ENCODE measurements at places on chromosomes 13 and 19.

DNA sequence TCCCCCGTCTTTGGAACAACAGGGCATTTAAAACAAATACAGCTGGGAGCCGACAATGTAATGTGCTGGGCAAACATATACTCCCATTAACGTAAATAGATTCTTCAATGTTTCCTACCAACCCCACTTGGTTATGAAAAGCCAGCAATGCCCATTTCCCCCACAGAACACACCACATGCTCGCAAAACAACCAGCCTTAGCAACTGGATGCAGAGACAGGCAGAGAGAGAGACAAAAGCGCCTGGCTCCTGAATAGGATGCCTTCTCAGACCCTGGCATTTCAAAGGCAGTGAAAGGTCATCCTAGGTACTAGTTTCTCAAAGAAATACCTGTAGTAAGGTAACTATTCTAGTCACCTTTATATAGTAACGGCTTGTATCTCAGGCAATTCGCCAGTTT, 462.9 kb downstream of the ITGBL1 start:
- DNase-seq: no peak

GRCh38 chr19:35077411-35078223, 36.1 kb downstream of the HPN start:
- DNase-seq: no peak

- peak; percentile 12 for DNase-seq
Observed at GRCh38 chr19:46787331-46788261, 798 bp downstream of the SLC1A5 start.

DNA sequence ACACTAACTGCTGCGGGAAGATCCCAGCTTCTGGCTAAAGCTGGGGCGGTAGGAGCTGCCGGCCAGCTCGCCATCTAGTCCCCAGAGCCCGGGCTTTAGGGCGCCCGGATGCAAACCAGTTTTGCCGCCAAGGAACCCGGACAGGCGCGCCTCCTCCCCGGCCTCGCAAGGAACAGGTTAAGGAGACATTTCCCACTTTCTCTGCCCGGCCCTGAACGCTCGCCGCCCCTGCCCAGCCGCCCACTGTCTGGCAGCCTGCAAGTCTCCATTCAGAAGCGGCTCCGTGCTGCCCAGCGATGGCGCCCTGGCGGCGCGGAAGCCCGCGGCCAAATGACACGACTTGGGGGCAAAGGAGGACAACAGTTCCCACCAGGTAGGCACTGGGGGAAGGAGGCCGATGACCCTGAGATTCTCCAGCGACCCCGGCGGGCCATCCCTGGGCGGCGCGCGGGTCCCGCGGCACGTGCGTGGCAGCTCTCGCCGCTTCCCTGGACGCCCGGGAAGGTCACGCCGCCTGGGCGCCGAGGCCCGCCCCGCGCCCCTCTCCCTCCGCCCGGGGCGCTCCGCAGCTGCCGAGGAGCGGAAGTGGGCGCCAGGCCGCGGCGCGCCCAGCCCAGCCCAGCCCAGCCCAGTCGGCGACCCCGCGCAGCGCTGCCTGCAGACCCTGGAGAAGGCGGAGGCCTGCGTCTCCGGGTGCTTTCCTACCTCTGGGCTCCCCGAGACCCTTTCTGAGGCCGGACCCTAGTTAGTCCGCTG, 42.2 kb upstream of the HNRNPA1L2 start:
- no peak for DNase-seq

- peak; percentile 52 for DNase-seq
Observed at GRCh38 chr19:17872251-17873001, 681 bp downstream of the SLC5A5 start.

DNA sequence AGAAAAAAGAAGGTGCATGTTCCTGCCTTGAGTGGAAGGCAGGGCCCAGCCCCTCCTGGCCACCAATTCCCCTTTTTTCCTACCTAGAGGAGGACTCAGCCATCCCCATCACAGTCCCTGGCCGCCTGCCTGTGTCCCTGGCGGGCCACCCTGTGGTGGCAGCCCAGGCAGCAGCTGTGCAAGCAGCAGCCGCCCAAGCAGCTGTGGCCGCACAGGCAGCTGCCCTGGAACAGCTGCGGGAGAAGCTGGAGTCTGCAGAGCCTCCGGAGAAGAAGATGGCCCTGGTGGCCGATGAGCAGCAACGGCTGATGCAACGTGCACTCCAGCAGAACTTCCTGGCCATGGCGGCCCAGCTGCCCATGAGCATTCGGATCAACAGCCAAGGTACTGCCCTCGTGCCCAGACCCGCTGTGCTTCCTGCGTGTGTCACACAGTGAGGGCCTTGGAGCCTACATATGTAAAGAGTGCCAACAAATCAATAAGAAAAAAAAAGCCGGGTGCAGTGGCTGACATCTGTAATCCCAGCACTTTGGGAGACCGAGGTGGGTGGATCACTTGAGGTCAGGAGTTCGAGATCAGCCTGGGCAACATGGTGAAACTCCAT, 17.6 kb upstream of the WDR18 start:
- DNase-seq: no peak

DNA sequence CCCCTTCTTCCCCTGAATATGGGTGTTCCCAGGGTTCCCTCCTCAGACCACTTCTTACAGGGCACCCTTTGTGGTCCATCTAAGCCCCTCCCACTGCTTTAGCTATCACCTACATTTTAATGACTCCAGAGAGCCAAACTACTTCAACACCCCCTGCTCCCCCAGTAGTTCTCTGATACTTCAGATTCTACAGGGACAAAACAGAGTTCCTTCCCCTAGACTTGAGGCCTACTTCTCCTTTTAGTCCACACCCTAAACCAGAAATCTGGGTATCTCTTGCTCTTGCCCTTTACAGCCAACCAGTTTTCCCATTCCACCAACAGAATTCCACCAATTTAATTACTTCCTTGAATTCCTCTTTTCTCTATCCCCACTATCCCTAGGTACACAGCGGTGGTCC, 107.2 kb downstream of the KCNRG start:
- no peak for DNase-seq

DNA sequence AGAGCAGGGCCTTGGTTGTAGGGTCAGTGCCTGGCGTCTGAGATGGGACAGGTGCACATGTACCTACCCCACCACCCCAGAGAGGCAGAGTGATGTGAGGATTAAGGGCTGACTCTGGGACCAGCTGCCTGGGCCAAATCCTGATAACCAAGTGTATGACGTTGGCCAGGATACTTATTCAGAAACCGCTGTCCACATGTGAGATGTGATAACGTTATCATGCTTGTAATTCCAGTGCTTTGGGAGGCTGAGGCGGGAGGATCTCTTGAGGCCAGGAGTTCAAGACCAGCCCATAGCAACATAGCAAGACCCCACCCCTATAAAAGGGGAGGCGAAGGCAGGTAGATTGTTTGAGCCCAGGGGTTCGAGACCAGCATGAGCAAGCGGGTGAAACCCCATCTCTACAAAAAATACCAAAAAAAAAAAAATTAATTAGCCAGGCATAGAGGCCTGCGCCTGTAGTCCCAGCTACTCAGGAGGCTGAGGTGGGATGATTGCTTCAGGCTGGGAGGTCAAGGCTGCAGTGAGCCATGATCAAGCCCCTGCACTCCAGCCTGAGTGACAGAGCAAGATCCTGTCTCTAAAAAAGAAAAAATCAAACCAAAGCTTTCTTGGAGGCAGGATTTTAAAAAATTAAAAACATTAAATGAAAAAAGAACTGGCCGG, 10.0 kb downstream of the ADGRE5 start:
- no peak for DNase-seq

DNA sequence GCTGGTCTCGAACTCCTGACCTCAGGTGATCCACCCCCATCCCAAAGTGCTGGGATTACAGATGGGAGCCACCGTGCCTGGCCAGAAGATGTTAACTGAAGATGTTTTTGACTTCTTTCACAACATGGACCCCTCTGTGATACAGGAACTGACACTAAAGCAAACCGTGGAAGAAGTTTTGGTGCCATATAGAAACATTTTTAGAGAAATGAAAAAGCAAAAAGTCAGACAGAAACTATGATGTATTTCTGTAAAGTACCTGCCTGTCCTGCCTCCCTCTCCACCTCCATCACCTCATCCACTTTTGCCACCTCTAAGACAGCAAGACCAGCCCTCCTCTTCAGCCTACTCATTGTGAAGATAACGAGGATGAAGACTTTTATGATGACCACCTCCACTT, 11.3 kb downstream of the FBXO27 start:
- no peak for DNase-seq

DNA sequence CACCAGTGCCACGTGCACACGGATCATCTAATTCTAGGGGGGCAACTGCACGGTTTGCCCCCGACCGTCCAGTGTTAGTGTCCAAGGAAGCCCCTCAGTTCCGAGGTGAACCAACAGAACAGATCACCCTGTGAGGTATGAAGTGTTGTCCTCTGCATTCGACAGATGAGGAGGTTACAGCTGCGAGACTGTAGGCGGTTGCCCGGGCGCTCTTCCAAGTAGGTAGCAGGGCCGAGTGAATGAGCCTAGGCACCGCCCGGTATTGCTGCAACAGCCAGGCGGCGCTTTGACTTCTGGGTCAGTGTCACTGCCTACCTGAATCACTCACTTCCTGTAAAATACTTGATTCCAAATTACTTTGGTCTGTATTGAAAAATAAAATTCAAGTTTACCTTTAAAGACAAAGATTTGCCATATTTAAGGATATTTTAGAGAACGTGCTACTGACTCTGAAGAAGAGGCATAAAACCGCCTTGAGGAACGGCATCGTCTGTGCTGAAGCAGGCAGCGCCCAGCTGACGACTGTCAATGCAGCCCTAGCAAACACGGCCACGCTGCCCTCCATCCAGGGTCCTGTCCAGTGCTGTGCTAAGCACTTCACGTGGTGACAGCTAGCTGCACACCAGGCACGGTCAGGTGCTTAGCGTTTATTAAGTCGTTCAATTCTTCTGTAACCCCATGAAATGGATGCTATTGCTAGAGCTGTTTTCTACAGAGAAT, 19.3 kb upstream of the RASA3 start:
- DNase-seq: no peak

DNA sequence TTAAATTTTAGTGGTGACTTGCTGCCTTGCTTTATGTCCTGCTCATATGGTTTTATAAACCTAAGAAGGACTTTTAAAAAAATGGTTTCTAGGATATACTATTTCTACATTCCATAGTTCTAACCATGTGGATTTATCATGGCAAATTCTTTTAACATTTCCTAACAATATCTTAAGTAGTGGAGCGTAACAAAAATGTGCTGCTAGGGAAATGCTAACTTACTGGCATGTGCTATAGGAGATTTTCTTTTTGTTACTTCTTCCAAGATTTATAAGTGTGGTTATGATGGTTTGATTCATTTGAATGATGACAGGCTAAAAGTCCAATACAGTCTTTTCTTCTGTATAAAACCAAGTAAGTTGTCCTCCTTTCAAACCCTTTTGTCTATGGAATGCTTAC, 713.7 kb downstream of the SLITRK1 start:
- DNase-seq: no peak

GRCh38 chr13:111957913-111958450, 109.0 kb upstream of the SOX1 start:
- DNase-seq: no peak

DNA sequence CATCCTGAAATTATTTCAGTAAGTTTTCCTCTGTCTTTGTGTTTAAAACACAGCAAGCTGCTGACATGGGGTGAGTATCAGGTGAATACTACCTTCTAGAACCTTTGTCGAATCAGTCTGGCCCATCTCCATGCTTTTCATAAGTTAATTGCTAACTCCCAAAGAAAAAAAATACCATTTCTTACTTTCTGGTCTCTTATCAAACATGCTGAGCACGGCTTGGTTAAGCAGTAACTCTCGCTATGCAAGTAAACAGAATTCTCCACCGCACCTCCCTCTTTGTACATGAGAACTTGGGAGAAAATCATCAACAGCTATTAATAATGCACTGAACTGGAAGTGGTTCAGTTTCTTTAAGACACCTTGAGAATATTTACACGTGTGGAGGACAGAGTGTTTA, 88.6 kb downstream of the FGF9 start:
- DNase-seq: no peak

- DNase-seq: no peak
Observed at GRCh38 chr13:113065406-113066141, 40.0 kb upstream of the F7 start.

DNA sequence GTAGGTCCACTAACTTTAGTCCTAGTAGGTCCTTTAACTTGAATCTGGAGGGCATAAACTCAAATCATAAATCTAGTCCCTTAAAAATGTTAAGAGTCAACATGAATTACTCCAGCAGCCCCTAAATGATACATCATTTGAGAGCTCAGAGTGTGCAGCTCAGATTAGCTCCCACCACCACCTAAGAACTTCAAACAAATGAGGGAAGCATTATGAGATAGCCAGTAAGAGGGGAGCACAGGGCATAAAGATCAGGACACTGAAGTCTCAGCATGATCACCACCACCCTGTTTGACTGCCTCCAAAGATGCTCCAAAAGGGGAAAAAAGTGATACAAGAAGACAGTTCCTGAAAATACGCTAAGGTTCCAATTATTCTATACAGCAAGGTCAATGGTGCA, 5.7 kb downstream of the PROSER1 start:
- no peak for DNase-seq

DNA sequence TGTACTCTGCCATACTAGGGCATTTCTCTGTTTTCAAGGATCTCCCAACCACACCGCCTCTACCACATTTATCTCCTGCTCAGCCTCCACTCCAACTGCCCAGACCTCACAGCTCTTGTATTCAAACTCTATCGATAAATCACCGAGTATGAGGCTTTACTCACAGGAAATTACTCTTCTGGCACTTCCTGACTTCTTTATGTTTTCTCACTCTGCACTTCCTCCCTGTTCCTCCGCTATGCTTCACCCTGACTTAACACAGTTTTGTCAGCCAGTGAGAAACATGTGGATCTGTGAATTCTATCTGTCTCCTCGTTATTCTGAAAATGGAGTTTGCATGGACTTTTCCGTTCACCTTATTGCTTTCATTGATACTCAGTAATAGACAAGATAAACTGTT, 2.6 kb upstream of the CARD8 start:
- DNase-seq: no peak

GRCh38 chr19:51116736-51117286, 7.9 kb upstream of the SIGLEC9 start:
- no peak for DNase-seq

DNA sequence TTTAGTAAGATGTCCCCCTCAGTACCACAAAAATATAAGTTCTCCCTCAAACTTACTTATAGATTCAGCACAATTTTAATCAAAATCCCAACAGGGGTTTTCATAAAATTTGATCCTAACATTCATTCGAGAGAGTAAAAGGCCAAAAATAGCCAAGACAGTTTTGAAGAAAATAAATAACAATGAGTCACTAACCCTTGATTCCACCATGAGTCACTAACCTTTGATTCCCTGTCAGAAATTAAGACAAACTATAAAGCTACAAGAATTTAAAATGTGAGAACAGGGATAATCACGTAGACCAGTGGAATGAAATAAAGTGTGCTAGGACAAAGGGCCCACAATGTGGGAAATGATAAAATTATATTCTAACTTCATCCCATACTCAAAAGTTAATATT, 320.3 kb downstream of the SUCLA2 start:
- no peak for DNase-seq

GRCh38 chr13:51998723-51999509, 12.3 kb downstream of the ATP7B start:
- no peak for DNase-seq

All from stimulated activated CD4-positive, alpha-beta T cell treated with anti-CD3 and anti-CD28 coated beads, Interleukin-12 subunit alpha, Interleukin-12 subunit beta, amount 100 ng/mL, for 48 hours (primary cell).